ENCODE measurements at places on chromosomes 2 and 18.

DNA sequence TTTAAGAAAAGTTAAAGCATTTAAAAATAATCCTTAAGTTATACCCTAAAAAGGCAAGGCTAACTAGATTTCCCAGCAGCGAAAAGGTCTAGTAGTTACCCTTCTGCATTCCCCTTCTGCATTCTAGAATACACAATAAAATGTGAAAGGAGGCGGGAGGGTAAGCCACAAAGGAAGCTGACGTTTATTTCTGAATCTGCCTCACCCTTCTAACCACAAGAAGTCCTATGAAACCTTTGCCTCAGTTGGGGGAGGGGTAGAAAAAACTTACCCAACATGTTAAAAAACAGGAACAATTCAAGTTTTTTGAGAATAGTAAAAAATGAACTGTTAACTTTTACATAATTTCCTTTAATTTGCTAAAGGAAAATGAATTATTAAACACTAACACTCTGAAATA, 11.3 kb downstream of the STK17B start:
- DNase-seq: no peak

- DNase-seq: no peak
Observed at GRCh38 chr2:194166818-194167217, 1490.2 kb upstream of the SLC39A10 start.

DNA sequence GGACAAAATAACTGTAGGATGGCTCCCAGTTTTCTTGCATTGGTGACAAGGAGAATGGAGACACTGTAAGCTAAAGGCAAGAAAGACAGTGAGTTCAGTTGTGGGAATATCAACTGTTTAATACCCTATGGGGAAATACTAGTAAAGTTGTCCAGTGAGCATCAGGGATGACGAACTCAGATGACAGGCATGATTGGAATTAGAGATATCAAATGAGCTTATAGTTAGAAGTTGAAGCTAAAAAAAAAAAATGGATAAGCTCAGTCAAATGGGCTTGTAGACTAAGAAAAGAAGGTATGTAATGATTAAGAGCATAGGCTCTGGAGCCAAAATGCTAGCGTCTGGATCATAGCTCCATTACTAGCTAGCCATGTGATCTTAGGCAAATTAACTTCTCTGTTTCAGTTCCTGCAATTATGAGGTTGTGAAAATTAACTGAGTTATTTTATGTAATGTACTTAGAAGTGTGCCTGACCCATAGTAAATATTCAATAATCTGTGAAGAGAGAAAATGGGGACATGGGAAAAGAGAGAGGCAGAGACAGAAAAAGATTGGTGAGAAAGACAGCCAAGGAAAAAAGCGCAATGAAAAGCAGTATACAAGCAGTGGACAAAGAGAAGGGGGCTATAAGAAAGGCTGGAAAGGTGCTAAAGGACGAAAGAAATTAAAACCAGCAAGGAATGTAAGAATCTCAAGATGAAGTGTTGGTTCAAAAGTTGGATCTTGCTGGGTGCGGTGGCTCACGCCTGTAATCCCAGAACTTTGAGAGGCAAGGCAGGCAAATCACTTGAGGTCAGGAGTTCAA, 95.7 kb upstream of the SLC39A10 start:
- DNase-seq: no peak

GRCh38 chr2:42338567-42339190, 22.3 kb downstream of the COX7A2L start:
- no peak for DNase-seq

All from stimulated activated CD8-positive, alpha-beta memory T cell treated with anti-CD3 and anti-CD28 coated beads, Interleukin-12 subunit alpha, Interleukin-12 subunit beta, amount 100 ng/mL, for 4 hours (primary cell).